ENCODE measurements at places on chromosomes 4 and X. TPM values are rescaled to one million over a fixed set of nuclear protein-coding genes. Genes with fewer than 3 reads are reported as not detected.

The ASB9 gene
- 0.18 TPM for total RNA-seq

The VAMP7 gene
- total RNA-seq, result 33.5 TPM

- DNase-seq, result no peak
These were observed 1306.6 kb upstream of the PABPC4L start for GRCh38 chr4:135508006-135508714.

- no peak for DNase-seq
These were observed 220.8 kb downstream of the SPANXN3 start for GRCh38 chrX:143296521-143296920.

GRCh38 chr4:40289366-40290188 is 45.6 kb upstream of the CHRNA9 start:
- no peak for DNase-seq

DNA sequence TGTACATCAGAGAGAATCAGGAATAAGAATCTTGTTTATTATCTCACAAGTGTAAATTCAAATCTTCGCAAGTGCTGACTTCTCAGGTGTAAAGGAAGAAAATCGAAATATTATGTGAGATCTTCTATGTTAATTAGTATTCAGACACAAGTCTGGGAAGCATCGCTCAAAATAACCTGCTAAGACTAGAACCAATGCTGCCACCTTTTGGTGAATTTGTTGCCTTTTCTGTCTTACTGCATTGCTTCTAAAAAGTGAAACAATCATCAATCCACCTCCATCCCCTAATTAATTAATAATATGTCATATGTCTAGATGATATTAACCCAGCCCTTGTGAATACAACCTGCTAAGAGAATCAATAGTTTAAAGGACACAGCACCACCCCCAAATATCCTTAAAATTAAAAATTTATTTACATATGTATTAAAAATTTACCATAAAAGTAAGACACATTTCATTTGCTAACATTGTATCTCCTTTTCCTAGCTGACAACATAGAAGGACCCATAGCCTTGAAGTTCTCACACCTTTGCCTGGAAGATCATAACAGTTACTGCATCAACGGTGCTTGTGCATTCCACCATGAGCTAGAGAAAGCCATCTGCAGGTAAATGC is 3.5 kb downstream of the EPGN start:
- no peak for DNase-seq

The FGFRL1 gene
- total RNA-seq, result 12.3 TPM

DNA sequence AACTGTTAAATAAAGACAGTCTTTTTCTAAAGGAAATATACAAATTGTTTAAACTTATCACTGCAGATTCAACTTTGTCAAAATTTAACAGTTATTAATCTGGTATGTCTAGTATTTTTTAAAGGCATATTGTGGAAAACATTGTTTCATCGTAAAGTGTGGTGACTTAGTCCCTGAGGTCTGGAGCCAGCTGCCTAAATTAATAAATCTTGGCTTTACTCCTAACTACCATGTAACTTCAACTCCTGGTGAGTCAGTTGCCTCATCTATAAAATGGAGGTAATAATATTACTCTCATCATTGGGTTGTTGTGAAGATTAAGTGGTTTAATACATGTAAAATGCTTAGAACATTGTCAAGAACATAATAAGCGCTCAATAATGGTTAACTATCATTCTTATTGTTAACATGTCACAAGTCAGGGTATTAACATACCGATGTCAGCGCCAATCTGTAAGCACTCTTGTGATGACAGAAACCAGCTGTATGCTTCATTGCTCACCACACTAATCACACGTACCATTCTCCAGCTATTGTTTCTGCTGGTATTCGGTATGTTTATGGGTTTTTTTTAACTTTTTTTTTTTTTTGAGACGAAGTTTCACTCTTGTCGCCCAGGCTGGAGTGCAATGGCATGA is 14.1 kb upstream of the SMIM43 start:
- no peak for DNase-seq

DNA sequence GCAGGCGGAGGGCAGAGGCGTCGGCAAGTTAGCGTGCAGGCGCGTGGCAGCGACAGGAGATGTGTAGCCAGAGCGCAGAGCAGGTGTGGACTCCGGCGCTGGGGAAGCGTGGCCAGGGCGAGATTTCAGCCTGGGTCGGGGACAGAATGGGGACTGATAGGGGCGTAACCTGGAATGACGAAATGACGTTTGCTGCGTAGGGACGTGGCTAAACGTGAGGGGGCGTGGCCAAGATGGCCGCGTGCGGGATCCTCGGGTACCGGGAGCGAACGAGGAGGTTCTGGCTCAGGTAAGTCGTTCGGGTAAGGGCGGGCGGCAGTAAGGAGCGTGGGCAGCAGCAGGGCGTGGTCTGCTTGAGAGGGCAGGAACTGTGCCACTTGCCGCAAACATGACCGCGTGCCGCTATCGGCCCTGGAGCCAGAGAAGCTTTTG is 10.9 kb upstream of the CLTRN start:
- DNase-seq, result peak; percentile 87

The GPR143 gene
- not detected for total RNA-seq

The TMEM150C gene
- not detected for total RNA-seq

The GLUD2 gene
- total RNA-seq, result 0.64 TPM

The MAP3K15 gene
- 0.28 TPM for total RNA-seq

- DNase-seq, result no peak
These were observed 26.3 kb downstream of the FLNA start for GRCh38 chrX:154348114-154348531.

- no peak for DNase-seq
These were observed 149.3 kb downstream of the SOWAHB start for GRCh38 chr4:76748649-76749048.

- no peak for DNase-seq
These were observed 50.2 kb upstream of the CXCL8 start for GRCh38 chr4:73690051-73690738.

All from CD8-positive, alpha-beta memory T cell (primary cell).